T-helper 17 cell (primary cell): ENCODE measurements at places on chromosomes 3 and 15. TPM values are rescaled to one million over a fixed set of nuclear protein-coding genes. Genes with fewer than 3 reads are reported as not detected.

FAM81A gene
- not detected for total RNA-seq

DNA sequence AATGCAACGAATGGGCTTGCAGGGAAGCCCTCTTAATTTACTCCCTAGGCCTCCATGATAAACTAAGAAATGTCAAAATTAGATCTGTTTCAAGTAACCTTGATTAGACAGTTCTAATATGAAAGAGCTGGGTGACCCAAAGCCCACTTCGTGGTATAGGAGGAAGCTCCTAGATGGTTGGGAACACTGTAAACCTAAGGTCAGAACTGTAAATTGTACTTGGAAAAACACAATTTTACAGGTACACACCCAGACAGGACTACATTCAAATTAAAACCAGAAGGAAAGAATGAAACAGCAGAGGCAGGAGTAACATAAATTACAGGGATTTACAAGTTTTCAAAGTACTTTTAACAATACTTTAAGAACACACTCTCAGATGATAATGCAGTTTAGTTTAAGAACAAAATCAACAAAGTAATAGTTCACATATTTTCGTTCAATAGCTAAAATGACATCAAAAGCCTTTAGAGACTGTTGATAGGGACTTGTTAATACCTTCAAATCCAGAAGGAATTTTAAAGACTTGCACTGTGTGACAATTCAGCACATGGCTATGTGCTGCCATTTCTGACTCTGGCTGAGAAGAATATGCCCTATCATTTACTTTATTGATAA lies 18.4 kb downstream of the ISL2 start:
- H3K4me3 ChIP-seq, result no peak overlapping the region
- no peaks in the 10 kb centered on the region for H3K4me1 ChIP-seq
- H3K27ac ChIP-seq, result no peak overlapping the region
- peaks cover 3% of the 10 kb centered on the region for H3K36me3 ChIP-seq
- H3K27me3 ChIP-seq, result no peaks in the 10 kb centered on the region
- no peak for DNase-seq

CNTN3 gene
- not detected for total RNA-seq

EPHB1 gene
- 1.3 TPM for total RNA-seq

CHDH gene
- 0.94 TPM for total RNA-seq

DNA sequence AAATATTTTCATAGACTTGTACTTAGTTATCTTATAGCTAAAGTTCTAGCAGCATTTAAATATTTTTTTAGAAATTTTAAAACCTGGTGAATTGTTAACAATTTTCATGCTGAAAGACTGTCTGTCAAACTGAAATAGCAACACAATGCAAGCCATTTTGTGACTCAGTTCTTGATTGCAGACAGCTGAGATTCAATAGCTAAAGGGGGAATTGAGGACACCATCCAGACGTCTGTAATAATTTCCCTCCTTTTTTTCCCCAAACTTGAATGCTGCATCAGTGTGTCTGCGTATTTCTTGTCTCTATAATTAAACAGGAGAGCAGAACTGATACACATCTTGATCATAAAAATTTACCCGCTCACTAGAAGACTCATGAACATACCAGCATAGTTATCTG lies 468.3 kb downstream of the GBE1 start:
- H3K27ac ChIP-seq, result no peak overlapping the region
- no peaks in the 10 kb centered on the region for H3K27me3 ChIP-seq
- no peak overlapping the region for H3K4me3 ChIP-seq
- no peak for DNase-seq
- no peaks in the 10 kb centered on the region for H3K36me3 ChIP-seq
- no peaks in the 10 kb centered on the region for H3K4me1 ChIP-seq
